GM12865 (cell line): ENCODE measurements at places on chromosomes 11 and 22.

GRCh38 chr11:70483077-70483861 is 84.9 kb downstream of the CTTN start:
- DNase-seq, result peak; percentile 63

DNA sequence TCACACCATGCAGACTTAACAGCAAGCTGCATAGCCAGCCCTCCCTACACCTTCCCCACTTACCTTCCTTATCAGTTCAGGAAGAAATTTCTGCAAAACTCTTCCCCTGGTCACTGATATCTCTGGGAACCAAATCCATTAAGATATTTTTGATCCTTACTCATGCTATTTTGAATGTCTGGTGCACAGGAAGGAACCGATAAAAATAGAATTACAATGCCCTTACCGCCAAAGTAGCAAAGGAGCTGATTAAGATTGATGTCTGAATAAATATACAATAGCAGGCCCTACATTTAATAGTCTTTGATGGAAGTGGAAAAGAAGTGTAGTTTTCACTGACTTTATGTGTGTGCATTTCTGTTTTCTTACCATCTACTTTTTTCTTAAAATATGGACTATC is 117.3 kb downstream of the MPPED2 start:
- no peak for DNase-seq

DNA sequence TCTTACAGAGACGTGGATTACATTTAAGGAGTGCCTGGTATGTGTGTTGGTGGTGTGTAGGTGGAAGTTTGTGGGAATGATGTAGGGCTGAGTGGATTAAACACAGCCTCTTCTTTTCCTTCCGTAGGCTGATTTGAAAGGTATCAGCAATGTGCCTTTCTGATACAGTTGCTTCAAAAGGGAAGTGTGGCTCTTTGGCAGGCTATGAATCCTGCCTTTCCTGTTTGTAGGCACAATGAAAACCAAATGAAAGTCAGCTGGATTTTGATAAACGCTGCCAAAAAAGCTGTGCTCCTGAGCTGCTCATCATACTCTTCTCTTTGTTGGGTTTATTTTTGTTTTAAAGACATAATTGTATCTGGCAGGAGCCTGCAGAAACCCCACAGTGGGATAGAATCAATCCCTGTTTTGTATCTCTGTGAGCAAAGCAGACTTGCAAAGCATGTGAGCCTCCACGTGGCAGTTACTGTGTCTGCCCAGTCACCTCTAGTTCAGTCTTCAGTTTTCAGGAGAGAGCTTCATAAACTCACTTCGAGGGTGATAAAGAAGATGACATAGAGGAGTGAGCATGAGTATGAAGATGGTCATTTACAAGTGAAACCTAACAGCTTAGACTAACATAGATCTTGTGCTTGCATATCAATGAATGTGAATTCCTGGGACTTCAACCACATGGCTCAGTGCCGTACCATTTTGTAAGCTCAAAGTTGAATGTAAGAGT is 655.7 kb upstream of the KIRREL3 start:
- DNase-seq, result no peak

DNA sequence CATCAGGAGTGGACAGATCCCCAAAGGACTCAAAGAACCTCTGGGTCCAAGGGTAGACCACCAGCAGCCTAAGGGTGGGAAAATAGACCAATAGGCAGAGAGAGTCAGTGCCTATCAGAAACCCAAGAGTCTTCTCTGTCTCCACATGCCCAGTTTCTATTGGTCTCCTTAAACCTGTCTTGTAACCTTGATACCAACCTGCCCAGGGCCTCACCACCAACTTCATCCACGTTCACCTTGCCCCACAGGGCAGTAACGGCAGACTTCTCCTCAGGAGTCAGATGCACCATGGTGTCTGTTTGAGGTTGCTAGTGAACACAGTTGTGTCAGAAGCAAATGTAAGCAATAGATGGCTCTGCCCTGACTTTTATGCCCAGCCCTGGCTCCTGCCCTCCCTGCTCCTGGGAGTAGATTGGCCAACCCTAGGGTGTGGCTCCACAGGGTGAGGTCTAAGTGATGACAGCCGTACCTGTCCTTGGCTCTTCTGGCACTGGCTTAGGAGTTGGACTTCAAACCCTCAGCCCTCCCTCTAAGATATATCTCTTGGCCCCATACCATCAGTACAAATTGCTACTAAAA is at the start of gene HBB:
HBB (minus strand) TSS at position 340 of the 579 bp plus-strand sequence; CDS start at position 290, 50 bp downstream.
- no peak for DNase-seq

DNA sequence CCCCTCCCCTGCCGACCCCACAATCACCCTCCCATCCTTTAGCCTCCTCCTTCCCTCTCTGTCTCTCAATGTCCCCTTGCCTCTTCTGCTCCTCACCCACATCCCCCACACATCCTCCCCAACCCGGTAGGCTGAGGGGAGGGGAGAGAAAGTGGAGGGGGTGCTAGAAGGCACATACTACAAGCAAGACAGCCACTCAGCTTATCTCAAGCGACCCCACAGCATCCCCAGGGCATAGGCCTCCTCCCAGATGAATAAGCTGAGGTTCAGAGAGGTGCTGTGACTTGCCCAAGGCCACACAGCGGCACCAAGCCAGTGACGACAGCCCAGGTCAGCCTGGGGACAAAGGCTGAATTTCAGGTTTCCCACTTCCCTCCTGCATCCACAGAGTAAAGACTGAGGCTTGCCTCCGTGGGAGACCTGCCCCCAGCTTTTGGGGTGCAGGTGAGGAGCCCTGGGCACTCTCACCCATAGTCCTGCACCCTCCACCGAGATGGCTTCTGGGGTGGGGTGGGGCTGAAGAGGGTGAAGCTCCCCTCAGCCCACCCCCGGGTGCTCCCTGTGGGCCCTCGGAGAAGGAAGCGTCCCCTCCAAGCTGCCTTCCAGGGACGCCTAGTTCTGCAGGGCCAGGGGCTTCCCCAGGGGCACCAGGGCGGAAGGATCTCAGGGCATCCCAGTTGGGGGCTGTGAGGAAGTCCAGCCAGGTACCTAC is 511 bp downstream of the RAC2 start:
- no peak for DNase-seq
